ENCODE measurements at places on chromosomes 5 and 9.

DNA sequence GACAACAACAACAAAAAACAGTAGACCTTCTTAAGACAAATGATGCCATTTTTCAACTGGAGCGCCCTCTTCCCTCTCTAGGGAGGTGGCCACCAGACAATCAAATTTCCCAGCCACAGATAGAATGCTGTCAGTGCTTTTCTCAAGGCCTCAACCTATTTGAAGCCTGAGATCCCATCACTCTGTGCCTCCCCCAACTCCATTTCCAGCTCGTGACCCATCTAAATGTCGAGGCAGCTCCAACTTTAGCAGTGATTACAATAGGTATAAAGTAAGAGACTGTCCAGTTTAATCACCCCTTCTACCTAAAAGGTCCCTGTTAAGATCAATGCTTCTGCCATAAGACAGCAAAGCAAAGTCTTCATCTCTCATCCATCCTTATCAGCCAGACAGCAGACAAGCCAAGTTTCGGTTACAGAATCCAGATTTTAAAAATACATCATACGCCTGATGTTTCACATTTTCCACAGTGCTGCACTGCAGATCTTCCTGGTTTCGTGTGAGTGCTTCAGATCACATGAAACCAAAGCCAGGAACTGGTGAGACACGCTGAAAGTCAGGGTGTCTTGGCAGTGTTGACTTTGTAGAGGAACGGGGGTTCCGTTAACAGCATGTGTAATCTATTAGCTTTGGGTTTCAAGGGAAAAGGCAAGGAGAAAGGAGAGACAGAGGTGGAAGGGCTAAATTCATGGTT lies 447.8 kb downstream of the ENC1 start:
- no peak for DNase-seq

GRCh38 chr5:122035913-122036312 lies 42.1 kb downstream of the LOX start:
- no peak for DNase-seq

GRCh38 chr5:110768138-110768860 lies 29.5 kb downstream of the SLC25A46 start:
- DNase-seq = no peak

- no peak for DNase-seq
These were observed 8.7 kb downstream of the PPP6C start for GRCh38 chr9:125180876-125181275.

GRCh38 chr9:104539275-104539674 lies 2.6 kb upstream of the OR13C3 start:
- DNase-seq = no peak

DNA sequence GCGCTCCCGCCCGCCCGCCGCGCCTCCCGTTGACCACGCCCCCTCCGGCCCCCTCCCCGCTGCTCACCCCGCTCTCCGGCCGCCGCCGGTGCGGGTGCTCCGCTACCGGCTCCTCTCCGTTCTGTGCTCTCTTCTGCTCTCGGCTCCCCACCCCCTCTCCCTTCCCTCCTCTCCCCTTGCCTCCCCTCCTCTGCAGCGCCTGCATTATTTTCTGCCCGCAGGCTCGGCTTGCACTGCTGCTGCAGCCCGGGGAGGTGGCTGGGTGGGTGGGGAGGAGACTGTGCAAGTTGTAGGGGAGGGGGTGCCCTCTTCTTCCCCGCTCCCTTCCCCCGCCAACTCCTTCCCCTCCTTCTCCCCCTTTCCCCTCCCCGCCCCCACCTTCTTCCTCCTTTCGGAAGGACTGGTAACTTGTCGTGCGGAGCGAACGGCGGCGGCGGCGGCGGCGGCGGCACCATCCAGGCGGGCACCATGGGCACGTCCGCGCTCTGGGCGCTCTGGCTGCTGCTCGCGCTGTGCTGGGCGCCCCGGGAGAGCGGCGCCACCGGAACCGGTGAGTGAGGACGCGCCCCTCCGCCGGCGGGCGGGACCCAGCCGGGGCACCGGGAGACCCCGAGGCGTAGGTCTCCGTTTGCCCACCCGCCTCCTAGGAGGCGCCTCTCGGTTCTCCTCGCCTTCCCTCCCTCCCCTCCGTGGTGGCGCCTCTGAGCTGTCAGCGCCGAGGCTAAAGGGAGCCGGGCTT lies at the start of gene VLDLR:
Gene VLDLR (plus strand): TSS at position 66 of the 739 bp plus-strand sequence. CDS start 403 bp downstream, at position 469.
- DNase-seq = no peak

- no peak for DNase-seq
These were observed 90.0 kb downstream of the TMEM167A start for GRCh38 chr5:82987188-82987587.

GRCh38 chr9:13432904-13433303 lies 153.4 kb upstream of the MPDZ start:
- DNase-seq = no peak

GRCh38 chr9:133762488-133763271 lies 24.5 kb upstream of the SARDH start:
- DNase-seq = no peak

DNA sequence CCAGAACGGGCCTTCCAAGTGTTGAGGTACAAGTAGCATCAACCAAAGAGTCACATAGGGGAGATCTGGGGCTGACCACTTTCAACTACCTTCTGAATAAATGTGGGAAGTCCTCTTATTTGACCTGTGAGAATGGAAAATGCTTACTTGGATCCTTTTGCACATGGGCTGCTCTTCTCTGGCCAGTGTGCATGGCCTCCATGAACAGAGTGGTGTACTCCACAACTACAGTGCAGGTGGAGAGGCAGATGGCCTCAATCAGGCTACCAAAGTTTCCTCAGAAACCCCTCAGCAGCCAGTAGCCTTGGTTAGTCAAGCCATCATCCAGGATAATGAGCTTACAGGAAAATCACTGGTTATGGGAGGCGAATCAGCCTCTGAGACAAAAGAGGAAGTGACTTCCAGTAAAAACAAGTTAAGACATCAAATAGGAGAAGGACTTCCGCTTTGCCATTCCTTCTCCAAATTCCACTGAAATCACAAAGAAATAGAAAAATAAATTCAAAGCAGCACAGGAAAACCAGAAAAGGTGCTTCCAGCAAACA lies 18.3 kb upstream of the FCHO2 start:
- no peak for DNase-seq

- DNase-seq = no peak
These were observed 22.3 kb downstream of the ORM2 start for GRCh38 chr9:114351932-114352331.

DNA sequence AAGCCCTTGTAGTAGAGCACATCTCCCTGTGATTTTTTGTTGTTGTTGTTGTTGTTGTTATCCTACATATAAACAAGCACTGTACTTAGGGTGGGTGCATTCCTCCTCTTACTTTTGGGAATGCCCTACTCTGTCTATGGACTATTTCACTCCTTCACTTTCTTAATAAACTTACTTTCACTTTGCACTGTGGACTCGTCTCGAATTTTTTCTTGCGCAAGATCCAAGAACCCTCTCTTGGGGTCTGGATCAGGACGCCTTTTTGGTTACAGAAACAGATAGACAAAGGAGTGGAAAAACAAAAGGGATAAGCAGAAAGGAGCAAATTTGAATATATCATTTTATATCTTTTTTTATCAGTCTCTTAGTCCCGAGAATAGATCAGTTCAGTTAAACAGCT lies 14.4 kb upstream of the PAIP1 start:
- DNase-seq = no peak

DNA sequence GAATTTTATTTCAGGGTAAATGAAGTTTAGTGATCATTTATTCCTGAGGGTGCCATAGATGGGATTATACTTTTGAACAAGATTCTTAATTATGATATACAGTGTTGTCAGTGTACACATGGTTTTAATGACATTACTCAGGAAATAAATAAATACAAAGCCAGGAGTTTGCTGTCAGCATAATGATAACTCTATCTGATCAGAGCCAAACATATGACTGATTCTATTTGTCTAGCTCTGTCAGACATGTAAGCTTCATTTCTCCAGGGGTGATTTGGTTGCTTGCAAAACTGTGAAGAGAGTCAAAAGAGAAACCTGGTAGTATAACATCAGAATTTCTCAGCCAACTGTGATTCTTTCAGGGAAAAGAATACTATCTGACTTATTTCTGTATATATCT lies 1425.8 kb upstream of the C9orf72 start:
- DNase-seq = no peak

GRCh38 chr9:121192959-121193640 lies 8.6 kb downstream of the RAB14 start:
- DNase-seq = no peak

DNA sequence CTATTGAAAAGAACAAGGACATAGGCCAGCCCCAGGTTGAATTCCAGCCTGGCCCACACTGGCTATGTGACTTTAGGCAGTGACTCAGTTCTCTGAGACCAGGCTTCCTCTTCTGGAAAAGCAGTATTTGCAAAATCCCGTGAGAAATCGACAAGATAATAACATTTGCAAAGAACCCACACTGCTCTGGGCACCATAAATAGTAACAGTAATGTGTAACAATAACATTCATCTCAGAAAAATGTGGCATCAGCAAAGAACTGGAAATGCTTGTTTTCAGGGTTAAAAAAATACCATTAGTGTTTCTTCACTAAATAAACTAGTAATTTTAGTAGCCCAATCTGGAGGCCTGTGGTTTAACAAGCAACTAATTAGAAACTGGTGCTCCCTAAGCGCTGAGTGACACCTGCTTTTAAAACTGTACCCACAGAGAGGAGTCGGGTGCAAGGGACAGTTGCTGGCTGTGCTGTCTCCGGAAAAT lies 148.4 kb downstream of the TTLL11 start:
- DNase-seq = peak; percentile 51

DNA sequence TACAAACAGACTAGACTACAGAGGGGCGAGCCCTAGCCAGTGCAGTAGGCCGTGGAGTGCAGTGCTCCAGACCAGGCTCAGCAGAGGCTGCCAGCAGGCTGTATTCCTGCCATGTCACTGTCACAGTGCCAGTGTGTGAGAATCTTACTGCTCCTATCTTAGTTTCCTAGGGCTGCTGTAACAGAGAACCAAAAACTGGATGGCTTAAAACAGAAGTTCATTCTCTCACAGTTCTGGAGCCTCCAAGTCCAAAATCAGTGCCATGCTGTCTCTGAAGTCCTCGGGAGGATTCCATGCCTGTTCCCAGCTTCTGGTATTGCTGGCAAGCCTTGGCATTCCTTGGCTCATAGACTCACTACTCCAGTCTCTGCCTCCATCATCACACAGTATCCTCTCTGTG lies 75.0 kb upstream of the SAP30L start:
- DNase-seq = no peak

DNA sequence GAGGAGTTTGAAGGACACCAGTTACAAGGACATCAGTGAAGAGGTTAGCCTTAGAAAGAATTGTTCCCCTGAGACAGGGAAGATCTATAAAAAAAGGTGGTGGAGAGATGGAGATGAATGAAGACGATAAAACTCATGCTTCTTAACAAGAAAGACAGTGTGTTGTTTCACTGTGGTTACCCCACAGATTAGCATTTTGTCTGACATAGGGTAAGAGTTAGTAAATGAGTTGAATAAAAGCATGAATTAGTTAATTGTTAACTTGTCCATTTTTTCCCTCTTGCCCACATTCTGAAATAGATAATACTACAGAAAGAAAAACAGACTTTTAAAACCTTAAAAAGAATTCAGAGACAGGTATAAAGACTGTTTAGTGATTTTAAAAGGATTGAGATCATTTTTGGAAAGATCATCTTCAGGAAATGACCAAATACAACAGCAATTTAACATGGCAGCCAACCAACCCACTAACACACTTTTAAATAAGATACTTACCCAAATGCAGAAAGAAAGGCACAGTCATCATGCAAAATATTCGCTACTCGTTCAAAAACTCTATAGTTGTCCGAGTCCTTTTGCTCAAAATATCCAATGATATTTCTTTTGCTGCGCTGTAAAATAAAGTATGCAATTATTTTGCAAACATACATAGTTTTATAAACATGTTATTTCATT lies 78.5 kb downstream of the ERP44 start:
- DNase-seq = peak; percentile 3

GRCh38 chr5:1563617-1564181 lies 39.9 kb upstream of the LPCAT1 start:
- no peak for DNase-seq

DNA sequence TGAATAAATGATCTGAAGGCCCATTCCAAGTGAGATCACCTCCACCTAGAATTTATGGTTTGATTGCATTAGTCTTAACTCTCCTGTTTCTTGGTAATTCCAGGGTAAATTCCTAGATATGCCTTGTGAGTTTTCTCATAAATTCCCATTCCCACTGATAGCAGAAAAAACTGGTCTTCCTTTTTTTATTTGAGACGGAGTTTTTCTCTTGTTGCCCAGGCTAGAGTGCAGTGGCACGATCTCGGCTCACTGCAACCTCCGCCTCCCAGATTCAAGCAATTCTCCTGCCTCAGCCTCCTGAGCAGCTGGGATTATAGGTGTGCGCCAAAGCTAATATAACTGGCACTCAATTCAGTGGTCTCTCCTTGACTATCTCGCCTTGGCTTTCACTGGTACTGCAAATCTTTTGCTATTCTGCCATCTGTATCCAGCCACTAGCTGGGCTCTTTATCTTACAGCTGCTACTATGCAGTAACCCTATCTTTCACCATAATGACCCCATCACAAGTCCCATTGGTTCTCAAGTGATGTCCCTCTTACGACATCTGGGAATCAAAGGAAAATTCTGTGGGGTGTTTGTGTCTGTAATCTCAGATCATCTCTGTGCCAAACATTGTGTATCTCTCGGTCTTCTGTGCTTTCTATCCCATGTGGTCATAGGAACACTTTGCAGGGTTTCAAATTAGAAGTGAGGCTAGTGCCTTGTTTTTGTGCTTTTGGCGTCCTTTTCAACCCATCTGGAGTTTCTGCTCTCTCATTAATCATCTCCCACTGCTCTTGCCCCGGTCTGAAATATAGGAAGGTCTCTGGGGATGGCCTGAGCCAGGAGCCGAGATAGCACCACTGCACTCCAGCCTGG lies 14.4 kb downstream of the HNRNPK start:
- no peak for DNase-seq

DNA sequence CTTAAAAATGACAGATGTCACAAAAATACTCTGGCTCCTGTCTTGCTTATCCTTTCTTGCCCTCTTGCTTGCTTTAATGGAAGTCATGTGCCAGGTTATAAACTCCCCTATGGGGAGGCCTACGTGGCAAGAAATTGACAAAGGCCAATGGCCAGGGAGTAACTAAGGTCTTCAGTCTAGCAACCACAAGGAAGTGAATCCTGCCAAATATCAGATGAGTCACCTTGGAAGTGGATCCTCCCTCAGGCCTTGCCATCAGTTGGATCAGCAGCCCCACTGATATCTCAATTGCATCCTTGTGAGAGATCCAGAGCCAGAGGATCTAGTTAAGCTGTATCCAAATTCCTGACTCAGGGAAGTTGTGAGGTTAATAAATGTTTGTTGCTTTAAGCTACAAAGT lies 82.8 kb downstream of the CAAP1 start:
- DNase-seq = peak; percentile 57

Data from GM04504 (cell line).